Activated CD8-positive, alpha-beta memory T cell treated with anti-CD3 and anti-CD28 coated beads for 4 hours (primary cell): ENCODE measurements at places on chromosomes 5 and 9.

GRCh38 chr5:168015506-168015905, 275.9 kb upstream of the WWC1 start:
- DNase-seq: no peak

- no peak for DNase-seq
These were observed 122.5 kb downstream of the SLC1A3 start for GRCh38 chr5:36728697-36729543.

- no peak for DNase-seq
These were observed 750.0 kb upstream of the ZNF608 start for GRCh38 chr5:125496393-125496792.

DNA sequence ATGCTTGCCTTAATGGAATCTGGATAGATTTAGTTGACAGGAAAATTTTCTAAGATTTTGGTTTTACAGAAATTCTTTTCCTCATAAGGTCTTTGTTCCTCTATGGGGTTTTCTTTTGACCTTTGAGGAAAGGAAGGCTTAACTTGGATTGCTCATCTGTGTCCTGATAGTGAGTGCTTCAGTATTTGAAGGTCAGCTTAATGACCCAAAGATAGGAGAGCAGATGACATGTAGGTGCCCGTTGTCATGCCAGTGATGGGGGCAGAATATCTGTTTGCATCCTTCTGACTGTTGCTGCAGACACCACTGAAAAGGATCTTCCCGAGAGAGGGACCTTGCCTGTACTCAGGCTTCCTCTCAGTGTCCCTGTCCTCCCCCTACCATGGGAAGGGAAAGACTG, 30.9 kb downstream of the MEGF10 start:
- DNase-seq: no peak
